SJCRH30 (cell line): ENCODE measurements at places on chromosomes 11 and 22. TPM values are rescaled to one million over a fixed set of nuclear protein-coding genes. Genes with fewer than 3 reads are reported as not detected.

Gene IL18
- 0.14 and 0.18 TPM in 2 replicates for total RNA-seq

DNA sequence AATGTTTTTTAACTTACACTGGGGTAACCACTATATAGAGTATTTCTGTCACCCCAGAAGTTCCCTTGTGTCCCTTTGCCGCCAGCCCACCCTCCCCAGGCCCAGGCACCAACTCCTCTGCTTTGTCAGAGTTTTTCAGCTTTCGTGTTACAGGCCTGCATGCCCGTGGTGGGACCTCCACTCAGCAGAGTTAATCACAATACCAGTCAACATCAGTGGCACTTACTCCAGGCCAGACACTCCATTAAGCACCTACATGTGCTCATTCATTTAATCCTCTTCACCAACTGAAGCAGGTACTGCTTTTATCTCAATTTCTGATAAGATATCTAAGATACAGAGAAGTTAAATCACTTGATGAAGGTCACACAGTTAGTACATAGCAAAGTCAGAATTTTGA lies 63.3 kb downstream of the LIF start:
- H3K27me3 ChIP-seq = no peaks in the 10 kb centered on the region
- no peak for DNase-seq
- no peak overlapping the region for H3K4me3 ChIP-seq
- peak overlapping the region; percentile 32 for H3K27ac ChIP-seq

Gene OR6T1
- not detected in 2 replicates for total RNA-seq

Gene SULT4A1
- total RNA-seq = not detected in 2 replicates

DNA sequence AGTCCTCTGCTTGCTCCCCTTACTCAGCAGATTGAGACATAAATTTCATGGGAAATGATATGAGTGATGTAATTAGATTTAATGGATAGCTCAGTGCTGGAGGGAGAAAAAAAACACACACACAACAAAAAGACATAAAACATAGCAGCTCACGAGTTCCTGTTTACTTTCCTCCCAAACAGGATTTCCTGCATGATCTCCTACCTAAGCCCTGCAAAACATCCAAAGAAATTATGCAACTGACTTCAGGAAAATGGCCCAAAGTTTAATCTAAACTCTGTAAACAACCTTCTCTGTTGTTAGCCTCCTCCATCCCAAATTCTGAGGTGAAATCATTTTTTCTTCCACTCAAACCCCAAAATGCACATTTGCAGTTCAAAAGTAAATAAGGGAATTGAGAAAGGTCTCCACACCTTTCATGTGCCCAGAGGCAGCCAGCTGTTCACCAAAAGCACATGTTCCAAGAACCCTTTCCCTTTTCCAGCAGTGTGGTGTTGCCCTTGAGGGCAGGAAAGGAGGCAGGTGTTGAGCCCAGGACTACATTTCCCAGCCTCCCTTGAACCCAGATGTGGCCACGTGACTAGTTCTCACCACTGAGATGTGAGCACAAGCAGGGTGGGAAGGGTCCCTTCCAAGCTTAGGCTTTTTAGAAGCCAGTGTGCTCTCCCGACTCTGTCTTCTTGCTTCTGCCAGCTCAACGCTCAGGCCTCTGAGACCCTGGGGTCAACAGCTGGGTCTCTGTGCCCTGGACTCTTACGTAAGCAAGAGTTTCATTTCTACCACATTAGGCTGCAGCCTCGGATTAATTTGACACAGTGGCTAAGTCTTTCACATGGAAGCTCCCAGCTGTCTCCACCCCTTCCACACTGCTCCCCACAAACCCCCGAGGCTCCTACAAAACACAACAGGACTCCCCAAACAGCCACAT lies 301.2 kb downstream of the CTTN start:
- H3K27me3 ChIP-seq = no peaks in the 10 kb centered on the region
- no peak overlapping the region for H3K27ac ChIP-seq
- peak; percentile 48 for DNase-seq
- no peaks in the 10 kb centered on the region for H3K36me3 ChIP-seq
- H3K4me3 ChIP-seq = no peak overlapping the region

Gene PNPLA5
- total RNA-seq = not detected in 2 replicates

DNA sequence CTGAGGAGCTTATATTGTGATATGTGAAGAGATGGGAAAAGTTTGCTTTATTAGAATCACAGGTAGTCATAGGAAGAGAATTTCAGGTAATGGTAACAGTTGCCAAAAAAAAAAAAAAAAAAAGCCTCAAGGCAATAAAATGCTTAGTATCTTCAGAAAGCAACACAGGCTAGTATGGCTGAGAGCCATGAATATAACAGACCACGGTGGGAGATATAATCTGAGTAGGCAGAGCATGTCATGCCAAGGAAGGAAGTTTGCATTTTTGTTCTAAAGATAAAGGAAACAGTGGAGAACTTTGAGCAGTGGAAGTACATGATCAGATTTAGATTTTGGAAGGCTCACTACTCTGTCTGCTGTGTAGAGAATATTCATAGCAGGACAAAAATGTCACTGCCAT lies 211.4 kb downstream of the ETS1 start:
- no peak for DNase-seq
- no peak overlapping the region for H3K4me3 ChIP-seq
- H3K27me3 ChIP-seq = no peaks in the 10 kb centered on the region

- H3K36me3 ChIP-seq = peaks cover 5% of the 10 kb centered on the region
- DNase-seq = no peak
- H3K4me1 ChIP-seq = peaks cover 24% of the 10 kb centered on the region
- no peak overlapping the region for H3K27ac ChIP-seq
- H3K27me3 ChIP-seq = no peaks in the 10 kb centered on the region
Observed at GRCh38 chr22:24108073-24108472, 73.2 kb upstream of the SUSD2 start.

DNA sequence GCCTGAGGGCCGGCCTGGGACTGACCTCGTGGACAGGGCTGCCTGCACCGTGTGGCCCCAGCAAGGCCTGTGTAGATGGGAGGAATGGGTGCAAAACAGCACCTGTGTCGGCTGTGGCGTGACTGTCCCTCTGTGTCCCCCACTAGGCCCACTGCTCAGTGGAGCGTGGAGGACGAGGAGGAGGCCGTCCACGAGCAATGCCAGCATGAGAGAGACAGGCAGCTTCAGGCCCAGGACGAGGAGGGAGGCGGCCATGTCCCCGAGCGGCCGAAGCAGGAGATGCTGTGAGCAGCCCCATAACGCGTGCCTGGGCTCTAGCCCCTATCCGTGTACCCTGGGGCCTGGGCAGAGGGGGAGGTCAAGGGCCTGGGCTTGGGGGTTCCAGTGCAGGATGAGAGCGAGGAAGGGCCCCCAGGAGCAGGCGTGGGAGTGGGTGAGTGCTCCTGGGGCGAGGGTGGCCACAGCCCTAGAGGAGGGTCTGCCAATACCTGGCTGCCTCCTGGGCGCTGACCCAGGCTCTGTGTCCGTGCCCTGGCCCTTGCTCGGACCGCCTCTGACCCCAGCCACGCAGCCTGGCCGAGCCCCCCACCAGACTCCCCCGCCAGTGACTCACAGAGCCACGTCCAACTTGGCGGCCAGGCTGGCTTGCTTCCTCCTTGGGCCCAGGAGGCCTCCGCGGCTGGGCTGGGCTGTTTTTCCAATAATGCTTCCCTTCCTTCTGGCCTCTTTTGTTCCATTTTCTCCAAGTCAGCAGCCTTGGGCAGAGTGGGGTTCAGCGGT lies 11.6 kb downstream of the PRR33 start:
- H3K36me3 ChIP-seq = no peaks in the 10 kb centered on the region
- no peak overlapping the region for H3K4me3 ChIP-seq
- no peak for DNase-seq

GRCh38 chr11:31560842-31561476 lies 51.4 kb downstream of the ELP4 start:
- H3K4me1 ChIP-seq = no peaks in the 10 kb centered on the region
- H3K4me3 ChIP-seq = no peak overlapping the region
- H3K27me3 ChIP-seq = no peaks in the 10 kb centered on the region
- no peak overlapping the region for H3K27ac ChIP-seq

Gene ARHGEF12
- total RNA-seq = 34.0 and 36.2 TPM in 2 replicates

Gene C11orf21
- not detected in 2 replicates for total RNA-seq

- no peaks in the 10 kb centered on the region for H3K36me3 ChIP-seq
- no peak overlapping the region for H3K4me3 ChIP-seq
- no peaks in the 10 kb centered on the region for H3K4me1 ChIP-seq
- H3K27me3 ChIP-seq = no peaks in the 10 kb centered on the region
- H3K27ac ChIP-seq = no peak overlapping the region
Observed at GRCh38 chr11:70317581-70318305, 47.3 kb downstream of the PPFIA1 start.

GRCh38 chr11:73280626-73281025 lies 8.5 kb downstream of the P2RY6 start:
- H3K4me1 ChIP-seq = no peaks in the 10 kb centered on the region
- no peak for DNase-seq
- no peak overlapping the region for H3K27ac ChIP-seq
- H3K4me3 ChIP-seq = no peak overlapping the region

DNA sequence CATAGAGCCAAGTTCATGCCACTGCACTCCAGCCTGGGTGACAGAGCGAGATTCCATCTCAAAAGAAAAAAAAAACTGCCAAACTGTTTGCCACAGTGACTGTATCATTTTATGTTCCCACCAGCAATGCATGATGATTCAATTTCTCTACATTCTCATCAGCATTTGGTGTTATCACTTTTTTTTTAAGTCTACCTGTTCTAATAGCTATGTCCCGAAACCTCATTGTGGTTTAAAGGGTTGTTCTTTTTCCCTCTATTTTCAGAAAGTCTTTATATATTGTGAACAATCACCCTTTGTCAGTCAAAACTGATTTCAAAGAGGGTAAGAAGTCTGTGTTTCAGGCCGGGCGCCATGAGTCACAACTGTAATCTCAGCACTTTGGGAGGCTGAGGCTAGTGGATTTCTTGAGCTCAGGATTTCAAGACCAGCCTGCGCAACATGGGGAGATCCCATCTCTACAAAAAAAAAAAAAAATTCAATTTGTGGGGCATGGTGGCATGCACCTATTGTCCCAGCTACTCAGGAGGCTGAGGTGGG lies 14.8 kb upstream of the FAM168A start:
- no peaks in the 10 kb centered on the region for H3K36me3 ChIP-seq
- H3K4me3 ChIP-seq = no peak overlapping the region
- no peak for DNase-seq
- H3K27me3 ChIP-seq = no peaks in the 10 kb centered on the region
- H3K4me1 ChIP-seq = no peaks in the 10 kb centered on the region
